ENCODE measurements at places on chromosomes 3 and 15.
A peak's percentile ranks its signal among the peaks of the same experiment; 100 is the strongest.

DNA sequence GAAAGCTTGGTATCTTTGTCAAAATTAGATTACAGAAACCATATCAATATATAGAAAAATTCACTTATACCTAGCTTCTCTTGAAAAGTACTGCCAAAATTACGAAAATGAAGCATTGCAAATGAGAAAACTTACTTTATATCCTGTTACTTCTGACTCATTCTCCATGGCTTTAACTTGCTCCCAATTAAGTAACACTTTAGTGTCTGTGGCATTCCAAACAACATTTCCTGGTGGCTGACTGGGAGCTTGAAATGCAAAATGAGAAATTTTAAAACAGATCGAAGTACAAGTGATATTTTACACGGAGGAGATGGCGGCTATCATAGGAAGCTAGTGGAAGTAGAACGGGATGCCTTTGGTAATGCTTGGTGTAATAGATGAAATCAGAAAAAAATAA is 347.3 kb downstream of the CNTN3 start:
- DNase-seq: no peak

GRCh38 chr3:192929146-192929545 is 11.5 kb upstream of the MB21D2 start:
- no peak for DNase-seq

DNA sequence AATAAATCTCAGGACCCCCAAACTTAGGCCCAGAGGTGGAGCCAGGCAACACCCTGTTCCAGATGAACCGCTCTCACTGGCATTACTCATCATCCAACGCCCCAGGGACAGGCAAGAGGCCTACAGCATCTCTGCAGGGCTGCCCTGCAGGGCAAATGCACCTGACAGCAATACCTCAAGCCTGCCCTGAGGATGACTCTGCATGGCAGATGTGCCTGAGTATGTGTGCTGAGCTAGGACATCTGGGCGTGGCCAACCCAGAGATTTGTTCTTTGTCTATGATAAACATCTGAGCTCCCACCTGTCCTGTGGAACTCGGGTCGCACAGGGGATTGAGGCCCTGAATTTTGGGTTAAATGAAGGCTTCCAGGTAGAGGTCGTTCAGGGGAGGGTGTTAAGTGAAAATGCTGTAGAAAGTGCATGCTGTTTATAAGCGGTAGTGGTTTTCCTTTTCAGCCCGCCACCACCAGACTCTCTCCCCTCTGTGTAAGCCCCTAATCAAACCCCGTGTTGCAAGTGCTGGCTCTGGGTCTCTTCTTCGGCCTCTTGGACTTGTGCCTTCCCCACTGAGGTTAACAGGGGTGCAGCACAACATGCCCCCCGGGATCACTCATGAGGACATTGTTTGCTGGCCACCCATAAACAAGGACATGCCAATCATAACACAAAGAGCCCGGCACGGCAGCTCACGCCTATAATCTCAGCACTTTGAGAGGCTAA is 92.3 kb downstream of the ATP10A start:
- DNase-seq: no peak

DNA sequence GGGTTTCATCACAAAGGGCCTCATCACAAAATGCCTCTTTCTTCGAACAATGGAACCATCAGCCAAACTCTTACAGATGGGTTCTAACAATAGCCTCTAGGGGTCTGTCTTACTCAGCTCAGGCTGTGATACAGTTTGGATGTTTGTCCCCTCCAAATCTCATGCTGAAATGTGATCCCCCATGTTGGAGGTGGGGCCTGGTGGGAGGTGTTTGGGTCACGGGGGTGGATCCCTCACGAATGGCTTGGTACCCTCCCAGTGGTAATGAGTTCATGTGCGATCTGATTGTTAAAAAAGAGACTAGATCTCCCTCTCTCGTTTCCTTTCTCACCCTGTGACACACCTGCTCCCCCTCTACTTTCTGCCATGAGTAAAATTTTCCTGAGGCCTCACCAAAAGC is 47.9 kb upstream of the LIPC start:
- no peak for DNase-seq

DNA sequence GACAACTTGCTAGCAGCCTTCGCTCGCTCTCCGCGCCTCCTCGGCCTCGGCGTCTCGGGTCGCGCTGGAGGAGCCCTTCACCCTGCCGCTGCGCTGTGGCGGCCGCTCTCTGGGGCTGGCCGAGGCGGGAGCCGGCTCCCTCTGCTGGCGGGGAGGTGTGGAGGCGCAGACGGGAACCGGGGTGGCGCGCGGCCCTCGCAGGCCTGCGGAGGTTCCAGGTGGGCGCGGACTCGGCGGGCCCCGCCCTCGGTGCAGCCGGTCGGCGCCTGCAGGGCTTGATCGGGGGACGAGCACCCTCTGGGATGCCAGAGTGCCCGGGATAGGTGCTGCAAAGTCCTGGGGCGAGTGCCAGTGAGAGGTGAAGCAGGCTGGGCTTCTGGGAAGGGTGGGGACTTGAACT is 989.9 kb downstream of the ROBO2 start:
- no peak for DNase-seq

GRCh38 chr3:78565712-78566111 is 1202.1 kb downstream of the ROBO1 start:
- DNase-seq: no peak

- DNase-seq: no peak
Measured at GRCh38 chr3:168618827-168619470, 523.2 kb upstream of the GOLIM4 start.

- DNase-seq: peak; percentile 65
Measured at GRCh38 chr3:15796771-15797641, 773 bp downstream of the ANKRD28 start.

- no peak for DNase-seq
Measured at GRCh38 chr3:129358772-129359371, 69.6 kb downstream of the EFCAB12 start.

DNA sequence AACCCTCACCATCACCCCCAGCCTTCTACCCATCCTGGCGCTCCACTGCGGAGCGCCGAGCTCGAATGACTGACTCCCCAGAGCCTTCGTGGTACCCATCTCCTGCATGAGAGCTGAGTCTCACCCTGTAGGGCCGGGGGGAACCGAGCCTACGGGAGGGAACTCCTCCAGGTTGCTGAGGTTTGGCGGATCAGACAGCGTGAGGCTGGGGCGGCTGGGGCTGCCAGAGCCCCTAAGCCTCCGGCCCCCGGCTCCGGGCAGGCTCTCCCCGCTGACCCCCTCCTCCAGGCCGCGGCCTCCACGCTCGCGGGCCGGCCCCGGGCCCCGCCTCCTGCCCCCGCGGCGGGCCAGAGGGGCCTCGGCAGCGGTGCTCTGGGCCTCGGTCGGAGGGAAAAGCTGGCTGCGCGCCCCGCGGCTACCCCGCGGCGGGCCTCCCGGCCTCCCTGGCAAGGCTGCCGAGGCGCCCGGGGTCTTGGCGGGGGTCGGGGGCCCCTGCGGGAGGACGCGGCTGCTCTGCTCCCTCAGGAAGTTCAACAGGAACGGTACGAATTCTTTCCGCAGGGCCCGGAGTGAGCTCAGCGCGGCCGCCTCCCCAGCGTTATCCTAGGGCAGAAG is 643 bp downstream of the CDAN1 start:
- peak; percentile 28 for DNase-seq

GRCh38 chr15:35752134-35752466 is 206.1 kb upstream of the DPH6 start:
- DNase-seq: no peak

DNA sequence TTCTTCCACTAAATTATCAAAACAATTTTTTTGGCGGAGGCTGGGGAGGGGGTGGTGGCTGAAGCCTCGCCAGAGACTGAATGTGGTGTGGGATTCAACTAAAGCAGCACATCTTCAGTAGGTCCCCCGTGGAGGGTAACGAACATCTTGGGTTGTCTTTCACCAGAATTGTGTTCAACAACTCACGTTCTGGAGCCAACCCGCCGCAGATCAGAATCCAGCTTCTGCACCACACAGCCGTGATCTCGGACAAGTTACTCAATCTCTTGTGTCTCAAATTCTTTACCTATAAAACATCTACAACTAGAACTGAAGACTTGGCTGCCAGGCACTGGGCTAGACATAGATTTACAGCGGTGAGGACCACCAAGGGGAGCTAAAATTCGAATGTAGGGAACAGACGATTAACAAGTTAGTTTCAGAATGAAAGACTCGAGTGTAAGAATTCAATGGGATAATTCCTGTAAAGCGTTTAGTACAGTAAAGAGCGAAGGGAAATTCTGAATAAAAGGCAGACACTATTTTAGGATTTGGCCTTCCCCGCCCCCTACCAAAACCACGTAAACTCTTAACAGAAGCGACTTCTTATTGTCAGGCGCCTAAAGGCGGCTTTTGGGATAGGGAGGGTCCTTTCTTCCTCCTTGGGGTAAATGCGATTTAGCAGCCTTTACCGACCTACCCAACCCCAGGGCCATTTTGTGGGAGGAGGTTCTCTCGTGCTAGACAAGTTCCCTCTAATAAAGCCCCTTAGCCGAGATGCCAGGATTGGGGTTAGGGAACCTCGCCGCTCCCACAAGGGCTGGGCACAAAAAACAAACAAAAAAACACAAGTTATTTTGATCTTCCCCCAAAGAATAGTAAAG is 697 bp upstream of the RAB5A start:
- DNase-seq: no peak

GRCh38 chr3:72523429-72524151 is 324.7 kb downstream of the SHQ1 start:
- DNase-seq: peak; percentile 59

- DNase-seq: no peak
Measured at GRCh38 chr15:70090436-70091296, 7.1 kb downstream of the TLE3 start.

DNA sequence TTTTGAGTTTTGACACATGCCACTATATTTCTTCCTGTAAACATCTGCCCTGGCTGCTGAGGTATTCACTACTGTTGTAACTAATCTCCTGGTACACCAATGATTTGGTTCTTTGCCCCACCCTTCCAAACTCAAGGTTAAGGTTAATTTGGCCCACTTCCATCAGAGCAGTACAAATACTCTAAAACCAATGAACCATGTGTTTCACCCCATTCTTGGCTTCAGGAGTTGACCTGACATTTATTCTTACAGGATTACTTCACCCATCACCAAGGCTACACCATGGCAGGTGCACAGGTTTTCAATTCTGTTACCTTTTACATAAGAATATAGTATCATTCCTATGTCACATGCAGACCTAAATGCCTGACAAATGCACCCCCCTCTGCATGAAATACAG is 1179.9 kb downstream of the ZPLD1 start:
- DNase-seq: no peak

- DNase-seq: no peak
Measured at GRCh38 chr3:474828-475227, 278.3 kb downstream of the CHL1 start.

DNA sequence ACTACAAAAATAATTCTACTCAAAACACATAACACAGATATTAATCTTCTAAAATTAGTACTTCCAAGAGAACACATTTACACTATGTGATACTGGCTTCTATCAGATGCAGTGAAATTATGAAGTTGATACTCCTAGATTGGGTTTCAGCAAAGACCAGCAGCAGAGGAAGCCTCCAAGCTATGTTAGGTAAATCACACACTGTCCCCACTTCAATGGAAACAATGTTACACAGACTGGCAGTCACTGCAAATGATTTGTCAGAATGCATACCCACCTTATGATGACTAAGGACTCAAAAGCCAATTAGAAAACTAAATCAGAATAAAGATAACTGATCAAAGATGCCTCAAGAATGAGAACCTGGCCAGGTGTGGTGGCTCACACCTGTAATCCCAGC is 90.1 kb upstream of the MYO5C start:
- DNase-seq: no peak

- no peak for DNase-seq
Measured at GRCh38 chr15:54347082-54347827, 369.0 kb downstream of the UNC13C start.

DNA sequence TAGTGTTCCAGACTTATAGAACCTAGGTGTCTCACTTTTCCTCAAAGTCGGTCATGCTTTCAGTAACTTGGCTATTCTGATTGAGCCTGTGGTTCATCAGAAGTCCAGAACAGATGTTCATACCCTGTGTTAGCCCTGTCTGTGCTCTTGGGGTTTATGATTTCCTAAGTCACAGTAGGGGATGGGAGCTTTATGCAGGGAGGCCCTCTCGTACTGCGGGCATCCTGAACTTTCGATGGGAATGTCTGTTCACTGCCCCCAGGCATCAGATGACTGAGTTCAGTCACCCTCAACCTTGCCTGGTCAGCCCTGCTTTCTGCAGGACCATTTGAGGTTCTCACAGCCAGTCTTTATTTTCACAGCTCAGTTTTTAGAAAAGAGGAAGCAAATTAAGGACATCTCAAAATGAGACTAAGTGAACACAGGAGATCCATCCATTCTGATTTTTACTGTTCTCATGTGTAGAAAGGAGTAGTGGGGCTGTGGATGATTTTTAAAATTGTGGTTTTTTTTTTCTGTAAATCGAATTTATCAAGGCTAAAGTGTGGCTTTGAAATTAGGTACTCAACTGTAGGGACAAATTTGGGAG is 71.3 kb downstream of the CMTM8 start:
- DNase-seq: no peak

GRCh38 chr3:149592758-149593240 is 65.0 kb downstream of the WWTR1 start:
- DNase-seq: no peak

- no peak for DNase-seq
Measured at GRCh38 chr3:151926956-151927355, 53.5 kb downstream of the SUCNR1 start.

DNA sequence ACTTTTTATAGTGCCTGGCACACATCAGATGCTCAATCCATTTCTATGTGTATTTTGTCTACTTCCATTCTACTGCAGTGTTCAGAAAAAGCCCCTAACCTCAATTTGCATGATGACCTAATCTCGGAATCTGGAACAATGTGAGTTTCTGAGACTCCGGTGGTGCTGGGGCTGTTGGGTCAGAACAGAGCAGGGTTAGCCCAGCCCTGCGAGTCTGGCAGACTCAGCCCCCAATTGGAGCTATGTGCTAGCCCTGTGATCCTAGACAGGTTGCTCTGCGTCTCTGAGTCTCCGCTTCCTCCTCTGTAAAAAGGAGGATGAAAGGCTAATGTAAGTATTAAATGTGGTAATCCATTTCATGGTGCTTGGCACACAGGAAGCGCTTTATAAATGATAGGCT is 95.0 kb upstream of the ICE2 start:
- DNase-seq: no peak

DNA sequence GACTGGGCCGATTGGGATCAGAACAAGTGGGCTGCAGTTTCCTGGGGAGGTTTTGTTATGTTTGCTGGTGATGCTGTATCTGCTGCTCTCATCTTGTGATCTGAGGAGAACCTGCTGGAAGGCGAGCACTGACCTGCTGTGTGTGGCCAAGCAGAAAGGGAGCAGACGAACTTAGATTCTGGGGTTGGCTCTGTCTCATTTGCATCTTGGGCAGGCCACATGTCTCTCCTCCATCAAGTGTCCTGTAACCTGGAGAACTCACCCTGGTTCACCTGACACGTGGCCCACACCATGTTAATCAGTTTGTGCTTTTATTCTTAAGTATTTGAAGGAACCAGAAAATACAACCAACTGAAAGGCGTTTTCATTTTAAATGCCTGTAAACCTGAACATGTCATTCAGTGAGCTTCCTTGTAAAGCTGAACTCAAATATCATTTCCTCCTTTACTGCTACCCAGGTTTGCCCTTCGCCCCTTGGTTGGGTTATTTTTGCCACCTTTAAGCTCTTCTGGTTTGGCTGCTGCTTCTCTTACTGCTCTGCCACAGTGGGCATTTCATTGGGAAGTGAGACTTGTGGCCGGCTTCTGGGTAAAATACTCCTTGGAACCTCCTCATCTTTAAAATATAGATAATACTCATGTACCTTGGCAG is 33.5 kb upstream of the TRAK1 start:
- peak; percentile 54 for DNase-seq

- no peak for DNase-seq
Measured at GRCh38 chr3:52236424-52236886, 2.5 kb downstream of the TWF2 start.

GRCh38 chr15:95018888-95019545 is 787.7 kb downstream of the MCTP2 start:
- no peak for DNase-seq

Data from NAMALWA (cell line).